NB4 (cell line): ENCODE measurements at places on chromosomes 16 and 17.

DNA sequence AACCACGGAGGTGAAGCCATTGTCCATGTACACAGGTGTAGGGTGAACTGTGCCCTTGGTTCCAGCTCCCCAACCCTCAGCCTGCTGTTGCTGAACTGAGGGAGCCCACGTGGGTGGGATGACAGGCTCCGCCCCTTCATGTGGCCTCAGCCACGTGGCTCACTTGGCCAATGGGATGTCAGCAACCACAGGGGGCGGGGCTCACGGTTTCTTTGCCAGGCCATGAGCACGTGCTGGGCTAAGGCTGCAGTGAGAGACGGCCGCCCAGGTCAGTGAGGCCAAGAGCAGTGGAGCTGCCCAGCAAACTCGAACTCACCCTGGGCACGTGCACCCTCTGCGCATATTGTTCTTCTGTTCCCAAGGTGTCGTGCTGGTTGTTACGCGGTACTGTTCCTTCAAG lies 282.6 kb downstream of the IRF8 start:
- DNase-seq = peak; percentile 12

DNA sequence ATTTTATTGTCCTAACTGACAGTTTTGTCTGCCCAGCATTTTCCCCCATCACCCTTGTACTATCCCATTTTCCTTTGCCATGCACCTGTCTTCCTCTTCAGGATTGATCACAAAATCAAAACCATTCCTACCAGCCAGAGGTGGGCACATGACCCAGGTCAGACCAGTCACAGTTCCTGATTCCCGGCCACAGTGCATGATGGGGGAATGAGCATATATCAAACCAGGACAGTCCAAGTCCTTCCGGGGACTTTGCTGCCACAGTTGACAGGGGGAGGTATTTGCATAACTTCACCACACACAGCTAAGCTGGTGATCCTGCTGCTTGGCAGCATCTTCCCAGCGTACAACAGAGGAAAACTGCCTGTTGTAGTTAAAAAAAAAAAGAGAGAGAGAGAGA lies 493.9 kb downstream of the WWOX start:
- no peak for DNase-seq

GRCh38 chr17:55424893-55425540 lies 3.4 kb upstream of the MMD start:
- DNase-seq = no peak

DNA sequence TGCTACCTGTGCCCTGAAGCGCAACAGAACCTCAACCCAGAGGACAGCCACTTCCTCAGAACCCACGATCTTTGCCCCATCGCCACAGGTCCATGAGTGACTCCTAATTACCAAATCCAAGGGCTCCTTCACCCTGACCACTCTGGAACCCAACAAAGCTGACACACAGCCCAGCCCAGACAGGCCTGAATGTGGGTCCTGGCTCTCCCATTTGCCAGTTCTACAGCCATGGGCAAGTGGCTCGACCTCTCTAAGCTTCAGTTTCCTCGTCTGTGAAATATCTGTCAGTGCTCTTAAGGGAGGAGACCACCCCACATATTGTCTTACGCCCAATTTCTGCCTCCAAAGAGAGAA lies 18.0 kb upstream of the ENDOV start:
- no peak for DNase-seq

DNA sequence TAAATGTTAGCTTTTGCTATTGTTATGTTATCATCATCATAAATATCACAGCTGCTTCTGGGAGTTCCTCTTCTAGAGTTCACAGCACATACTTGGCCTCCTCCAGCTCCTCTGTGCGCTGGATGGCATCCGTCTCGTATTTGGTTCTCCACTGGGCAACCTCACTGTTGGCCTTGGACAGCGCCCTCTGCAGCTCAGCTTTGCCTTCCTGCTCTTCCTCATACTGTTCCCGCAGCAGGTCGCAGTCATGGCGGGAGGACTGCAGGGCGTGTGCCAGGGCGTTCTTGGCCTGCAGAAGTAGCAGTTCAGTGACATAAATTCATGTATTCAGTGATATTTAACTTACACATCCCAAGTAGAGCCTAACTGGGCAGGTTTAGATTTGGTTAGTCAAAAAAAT lies 23.4 kb downstream of the MYH8 start:
- peak; percentile 9 for DNase-seq

- DNase-seq = peak; percentile 68
Measured at GRCh38 chr16:17301593-17302135, 169.1 kb downstream of the XYLT1 start.

DNA sequence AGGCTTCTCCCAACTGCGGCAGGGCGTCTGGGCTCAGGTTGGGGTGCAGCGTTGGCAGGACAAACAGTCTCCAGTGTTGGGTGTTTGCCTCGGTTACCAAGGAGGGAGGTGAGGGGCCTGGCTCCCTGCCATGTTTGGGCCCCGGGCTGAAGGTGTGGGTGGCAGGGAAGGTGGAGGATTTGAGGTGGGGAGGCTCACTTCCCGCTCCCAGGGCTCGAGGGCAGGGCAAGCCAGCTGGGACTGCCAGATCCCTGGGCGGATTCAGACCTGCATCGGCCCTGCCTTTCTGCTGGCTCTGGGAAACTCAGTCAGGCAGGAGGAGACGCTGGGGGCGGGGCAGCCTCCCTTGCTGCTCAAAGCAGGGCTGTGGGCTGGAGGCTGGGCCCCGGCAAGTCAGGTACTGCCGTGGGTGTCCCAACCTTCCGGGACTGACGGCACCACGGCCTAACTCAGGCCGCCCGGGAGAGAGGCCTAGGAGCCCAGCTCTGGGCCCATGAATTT lies 31.3 kb upstream of the KRT17 start:
- DNase-seq = no peak

DNA sequence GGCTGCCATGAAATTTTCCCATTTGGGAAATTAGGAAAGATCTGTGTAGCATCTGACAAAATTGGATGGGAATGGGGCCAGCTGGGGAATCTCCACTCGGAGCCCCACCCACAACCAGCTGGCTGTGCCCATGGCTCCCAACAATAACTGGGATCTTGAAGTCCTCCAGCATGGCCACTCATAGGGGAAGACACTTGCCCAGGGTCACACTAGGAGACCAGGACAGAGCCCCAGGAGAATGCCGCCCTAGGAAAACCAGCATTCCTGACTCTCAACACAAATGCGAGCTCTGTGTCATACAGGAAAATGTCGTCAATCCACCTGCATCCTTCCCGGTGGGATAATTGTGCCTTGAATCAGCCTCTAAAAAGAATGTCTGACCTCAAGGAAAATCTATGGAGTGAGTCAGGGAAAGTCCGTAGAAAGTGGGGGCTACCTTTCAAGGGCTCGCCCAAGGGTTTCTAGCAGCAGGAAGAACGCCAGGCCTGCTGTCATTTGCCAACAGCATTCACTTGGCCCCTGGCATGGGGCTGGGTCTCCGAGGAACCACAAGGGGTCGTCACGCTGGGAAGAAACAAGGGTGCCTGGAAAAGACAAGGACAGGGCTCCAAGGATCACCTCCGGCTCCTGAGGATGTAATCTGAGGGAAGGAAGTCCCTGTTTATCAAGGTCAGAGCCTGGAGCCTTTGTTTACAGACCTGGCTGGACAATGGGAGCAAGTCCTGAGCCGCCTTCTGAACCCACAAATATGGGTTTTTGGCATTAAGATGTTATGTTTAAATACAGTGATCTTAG lies 15.9 kb downstream of the CDH5 start:
- no peak for DNase-seq

DNA sequence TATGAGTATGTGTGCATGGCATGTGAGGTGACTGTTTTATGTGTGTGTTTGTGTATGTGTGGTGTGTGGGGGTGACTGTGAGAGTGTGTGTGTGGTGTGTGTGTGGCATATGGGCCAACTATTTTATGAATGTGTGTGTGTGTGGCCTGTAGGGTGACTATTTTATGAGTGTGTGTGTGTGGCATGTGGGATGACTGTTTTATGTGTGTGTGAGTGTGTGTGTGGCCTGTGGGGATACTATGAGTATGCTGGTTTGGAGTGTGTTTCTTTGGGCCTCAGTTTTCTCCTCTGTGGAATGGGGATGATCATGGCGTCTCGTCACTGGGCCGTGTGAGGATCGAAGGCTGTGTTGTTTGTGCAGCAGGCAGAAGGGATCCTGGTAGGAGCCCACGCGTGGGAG lies 152.1 kb upstream of the PLCG2 start:
- DNase-seq = no peak

DNA sequence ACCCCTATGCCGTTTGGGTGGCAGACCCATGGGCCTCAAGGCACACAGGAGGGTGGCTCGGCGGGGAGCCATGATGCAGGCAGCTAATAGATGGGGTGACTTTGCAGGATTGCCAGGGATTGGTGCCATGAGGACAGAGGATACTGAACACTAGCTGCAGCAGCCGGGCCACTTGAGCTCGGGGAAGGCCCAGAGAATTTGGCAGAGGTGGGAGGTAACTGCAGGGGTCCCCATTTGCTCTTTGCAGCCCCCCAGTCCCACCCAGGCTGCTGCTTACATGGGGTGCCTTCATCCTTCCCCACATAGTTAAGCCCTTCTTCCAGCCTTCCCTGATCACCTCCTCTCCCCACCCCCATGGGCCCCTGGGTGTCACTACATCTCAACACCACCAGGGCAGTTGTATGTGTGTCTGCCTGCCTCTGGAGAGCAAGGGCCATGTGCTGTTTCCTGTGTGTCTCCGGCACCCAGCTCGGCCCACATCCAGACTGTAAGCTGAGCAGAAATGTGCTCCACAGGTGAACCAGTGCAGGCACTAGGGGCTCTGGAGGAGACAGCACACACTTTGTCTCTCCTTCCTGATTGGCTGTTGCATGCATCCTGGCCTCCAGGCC lies 52.0 kb downstream of the SREBF1 start:
- DNase-seq = peak; percentile 48

DNA sequence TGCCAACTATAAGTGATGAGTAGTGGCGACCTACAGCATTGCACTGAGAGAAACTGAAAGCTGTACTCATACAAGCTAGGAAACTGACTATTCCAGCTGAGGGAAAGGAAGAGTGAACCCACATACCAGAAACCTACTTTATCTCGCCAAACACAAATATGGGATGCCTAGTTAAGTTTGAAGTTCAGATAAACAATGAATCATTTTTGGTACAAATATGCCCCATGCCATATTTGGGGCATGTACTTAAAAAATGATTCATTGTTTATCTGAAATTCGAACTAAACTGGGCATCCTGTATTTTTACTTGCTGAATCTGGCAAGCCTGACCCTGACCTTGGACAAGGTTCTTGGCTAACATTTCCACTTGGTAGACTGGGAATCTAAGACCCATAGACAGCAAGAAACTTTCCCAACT lies 527.8 kb upstream of the PSMD7 start:
- no peak for DNase-seq

DNA sequence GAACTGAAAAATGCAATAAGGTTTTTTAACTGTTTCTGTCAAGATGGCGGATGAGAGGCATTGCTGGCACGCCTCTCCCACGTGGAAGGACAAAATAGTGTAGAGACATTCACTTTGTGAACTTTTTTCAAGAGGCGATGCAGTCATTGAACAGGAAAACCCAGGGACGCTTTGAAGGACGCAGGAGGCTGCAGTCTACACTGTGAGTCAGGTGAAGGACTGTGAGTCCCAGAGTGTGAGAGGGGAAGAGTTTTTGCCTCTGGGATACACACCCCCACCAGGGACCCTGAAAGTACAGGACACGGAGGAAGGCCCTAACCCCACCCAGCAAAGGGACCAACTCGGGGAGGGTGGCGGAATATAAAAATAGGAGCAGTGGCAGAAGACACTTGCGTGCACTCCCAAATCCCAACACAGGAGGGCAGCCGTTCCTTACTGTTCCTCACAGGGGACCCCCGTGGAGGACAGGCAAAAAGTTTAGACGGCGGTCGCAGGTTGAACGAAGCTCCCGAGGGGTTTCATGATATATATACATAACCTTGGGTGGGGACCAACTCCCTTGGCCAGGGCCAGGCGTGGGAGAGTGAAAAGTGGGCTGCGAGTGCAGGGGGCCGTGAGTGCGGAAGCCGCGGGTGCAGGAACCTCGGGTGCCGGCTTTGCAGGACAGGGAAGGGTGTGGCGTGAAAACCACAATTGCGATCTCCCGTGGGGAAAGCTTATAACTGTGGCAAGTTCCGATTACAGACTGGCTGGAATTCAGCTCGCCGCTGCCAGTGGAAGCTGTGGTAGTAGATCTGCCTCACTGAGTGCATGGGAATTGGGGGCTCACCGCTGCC lies 82.0 kb upstream of the ALOX12 start:
- DNase-seq = peak; percentile 75
